ENCODE measurements at places on chromosomes 2 and 18.

GRCh38 chr2:102737431-102737830 lies 24.4 kb upstream of the TMEM182 start:
- DNase-seq, result no peak

DNA sequence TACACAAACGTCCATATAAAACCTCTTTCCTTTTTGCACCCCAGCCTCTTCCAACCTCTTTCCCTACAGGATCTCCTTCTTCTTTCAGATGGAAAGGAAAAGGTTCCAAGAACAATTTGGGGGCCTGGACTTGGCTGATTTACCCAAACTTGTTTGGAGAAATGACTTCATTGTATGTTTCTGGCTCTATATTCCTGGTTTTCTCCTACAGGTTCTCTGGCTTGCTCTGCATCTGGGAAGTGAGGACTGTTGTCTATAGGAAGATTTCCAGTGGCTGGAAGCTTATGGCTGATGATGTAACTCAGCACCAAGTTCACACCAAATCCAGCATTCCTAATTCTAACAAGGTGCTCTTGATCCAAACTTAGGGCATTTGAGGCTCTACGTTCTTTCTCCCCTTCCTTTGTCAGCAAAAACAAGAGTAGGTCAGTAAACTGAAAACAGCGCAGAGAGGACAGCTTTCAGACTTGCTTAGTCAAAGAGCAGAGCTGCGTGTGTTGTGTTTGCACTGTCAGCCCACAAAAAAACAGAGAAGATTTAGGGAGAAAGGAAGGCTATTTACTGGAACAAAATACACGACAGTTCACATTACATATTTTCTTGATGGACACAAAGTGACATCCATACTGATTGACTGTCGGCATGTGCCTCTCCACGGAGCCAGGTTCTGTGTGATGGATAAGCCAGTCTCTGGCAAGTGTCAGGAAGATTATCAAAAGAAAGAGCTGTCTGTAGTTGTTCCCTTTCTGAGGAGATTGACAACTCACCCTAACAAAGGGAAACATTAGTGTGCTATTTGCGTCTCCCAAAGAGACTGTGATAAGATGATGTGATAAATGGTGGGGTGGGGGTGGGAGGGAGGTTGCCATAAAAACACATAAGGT lies 39.7 kb downstream of the CDCA7 start:
- DNase-seq, result no peak

DNA sequence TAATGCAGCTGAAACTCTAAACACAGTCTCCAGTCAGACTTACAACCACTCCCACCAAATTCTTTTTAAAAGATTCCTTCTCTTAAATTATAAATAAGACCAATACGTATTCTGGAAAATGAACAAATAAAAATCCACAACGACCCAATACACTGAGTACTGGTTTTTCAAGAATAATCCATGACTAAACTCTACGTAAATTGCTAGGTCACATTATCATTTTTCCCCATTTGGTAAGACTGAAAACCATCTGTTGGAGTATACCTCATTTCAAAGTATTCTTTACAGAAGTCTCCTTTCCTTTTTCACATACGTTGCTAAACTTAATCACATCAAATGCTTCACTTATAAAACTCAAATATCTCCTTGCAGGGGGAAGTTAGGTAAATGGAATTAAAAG lies 6.0 kb downstream of the ZNF516 start:
- DNase-seq, result no peak

DNA sequence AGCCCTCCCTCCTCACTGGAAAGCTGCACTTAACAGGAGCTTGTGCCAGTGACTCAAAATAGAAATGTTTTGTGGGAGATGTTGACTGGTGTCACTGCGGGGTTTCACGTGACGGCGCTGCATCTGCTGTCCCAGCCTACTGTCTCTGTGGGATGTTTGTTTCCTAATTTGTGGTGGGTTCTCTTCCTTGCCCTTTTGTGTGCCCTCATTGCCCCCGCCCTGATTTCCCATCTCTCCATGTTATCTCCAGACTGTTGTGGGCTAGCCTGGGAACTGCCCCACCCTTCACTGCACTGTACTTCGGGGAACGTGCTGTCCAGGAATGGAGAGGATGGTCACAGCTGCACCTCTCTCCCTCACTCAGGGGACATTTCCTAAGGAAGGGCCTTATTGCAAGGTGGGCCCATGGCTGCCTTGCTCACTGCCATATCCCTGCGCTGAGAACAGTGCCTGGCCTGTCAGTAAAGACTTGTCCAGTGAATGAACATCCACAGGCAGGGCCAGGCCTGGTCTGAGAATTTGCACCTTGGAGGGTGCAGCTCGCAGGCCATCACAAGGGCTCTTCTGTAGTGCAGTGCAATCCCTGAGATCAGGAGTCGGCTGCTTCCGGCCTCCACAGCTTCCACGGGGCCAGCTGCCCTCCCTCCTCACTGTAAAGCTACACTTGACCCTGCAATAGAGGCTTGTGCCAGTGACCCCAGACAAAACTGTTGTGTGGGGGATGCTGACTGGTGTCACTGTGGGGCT lies 18.1 kb downstream of the ZAP70 start:
- DNase-seq, result no peak

DNA sequence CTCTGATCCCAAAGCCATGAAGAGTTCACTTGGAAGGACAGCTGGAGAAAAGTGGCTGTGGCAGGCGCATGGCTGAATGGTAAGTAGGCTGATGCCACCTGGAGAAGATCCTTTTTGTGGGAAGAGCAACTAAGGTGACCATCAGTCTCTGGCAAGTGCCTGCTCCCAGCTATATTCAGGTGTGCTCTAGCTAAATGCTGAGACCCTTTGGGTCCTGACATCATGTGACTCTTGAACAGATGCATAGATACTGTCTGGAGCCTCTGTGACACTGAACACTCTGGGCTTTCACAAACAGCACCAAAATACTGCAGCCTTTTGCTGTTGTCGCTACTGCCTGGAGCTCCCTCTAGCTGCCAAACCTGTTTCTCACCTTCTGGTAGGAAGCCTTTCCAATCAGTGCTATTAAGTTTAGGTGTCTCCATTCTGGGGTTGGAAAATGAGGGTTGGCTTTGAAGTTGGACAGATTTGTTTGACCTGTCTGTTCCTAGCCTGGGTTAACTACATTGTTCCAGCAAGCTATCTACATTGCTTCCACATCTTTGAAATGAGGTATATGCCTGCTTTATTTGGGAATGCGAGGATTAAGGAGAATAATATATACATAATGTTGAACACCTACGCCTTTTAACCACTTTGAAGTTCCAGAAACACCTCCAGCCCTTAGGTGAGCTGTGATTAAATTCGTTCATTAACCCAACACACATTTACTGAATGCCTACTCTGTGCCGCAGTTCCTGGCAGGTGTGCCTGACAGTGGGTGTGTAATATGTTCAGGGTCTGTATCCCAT lies 3.1 kb downstream of the EGR4 start:
- DNase-seq, result no peak

DNA sequence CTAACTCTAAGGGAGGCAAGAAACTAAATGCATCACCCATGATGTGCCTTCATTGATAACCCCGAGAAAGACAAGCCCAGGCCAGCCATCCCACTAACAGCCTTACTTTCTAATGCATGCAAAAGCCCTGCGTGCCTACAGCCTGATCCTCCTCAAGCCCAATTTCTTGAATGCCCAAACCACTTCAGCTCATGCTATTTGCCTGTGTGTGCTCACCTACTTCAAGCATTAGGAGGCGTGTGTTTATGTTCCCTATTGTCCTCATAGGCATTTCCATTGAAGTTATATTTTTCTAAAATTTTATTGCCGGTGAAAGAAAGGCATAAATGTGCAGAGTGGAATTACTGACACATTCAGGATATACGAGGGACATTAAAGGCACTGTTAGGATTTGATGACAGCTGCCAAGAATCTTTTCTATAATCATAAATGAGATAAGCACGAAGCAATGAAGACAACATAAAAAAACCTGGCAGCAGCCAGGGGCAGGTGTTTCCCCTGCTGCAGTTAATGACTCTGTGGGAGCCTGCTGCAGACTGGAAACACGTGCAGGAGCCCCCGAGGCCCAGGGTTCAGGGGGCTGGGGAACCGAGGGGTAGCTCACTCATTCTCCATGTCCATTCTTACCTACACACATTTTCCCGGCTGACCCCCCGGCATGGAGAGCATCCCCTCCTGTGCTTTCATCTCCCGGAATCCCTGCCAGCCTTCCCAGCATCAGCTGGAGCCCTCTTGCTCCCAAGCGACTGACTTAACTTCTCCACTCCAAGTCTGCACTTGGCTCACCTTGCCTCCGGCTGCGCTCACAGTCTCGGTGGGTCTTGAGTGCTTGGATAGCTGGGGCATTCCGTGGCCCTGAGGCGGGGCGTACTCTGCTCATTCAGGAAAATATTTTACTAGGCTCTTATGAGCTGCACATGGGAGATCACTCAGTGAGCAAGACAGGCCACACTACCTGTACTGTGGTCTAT lies 292.3 kb upstream of the SIX2 start:
- no peak for DNase-seq

DNA sequence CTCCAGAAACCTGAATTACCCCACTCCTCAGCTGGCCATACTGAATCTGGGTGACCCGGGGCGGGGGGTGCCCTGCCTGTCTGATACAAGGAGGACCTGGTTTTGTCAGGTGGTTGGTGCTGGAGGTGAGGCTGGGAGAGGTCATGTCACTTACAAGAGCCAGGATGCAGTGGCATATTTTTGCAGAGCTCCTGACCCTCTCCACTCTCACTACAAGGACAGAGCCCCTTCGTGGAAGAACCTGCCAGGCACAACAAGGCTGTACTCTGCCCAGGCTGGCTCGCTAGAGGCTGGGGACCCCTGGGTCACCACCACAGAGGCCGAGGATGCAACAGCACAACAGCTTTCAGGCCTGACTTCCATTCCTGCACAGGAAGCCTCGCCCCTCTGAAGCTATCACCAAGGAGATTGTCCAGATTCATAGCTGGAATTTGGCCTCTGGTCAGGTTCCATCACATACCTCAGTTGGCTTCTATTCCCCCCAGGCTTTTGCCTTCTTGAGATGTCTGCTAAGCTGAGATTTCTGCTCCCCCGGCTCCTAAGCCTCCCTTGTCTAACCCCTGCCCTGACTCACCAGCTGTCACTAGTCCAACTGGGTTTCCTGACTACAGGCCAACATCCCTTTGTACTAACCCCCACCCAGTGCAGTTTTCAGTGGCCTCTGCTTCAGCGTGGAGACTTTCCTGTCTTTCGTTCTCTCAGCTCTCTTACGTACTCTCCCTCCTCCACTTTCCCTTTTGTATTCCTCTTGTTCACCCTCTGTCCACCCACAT lies 132.5 kb upstream of the EPAS1 start:
- DNase-seq, result no peak

- DNase-seq, result no peak
Measured at GRCh38 chr2:132586101-132586511, 83.9 kb downstream of the LYPD1 start.
